ENCODE measurements at places on chromosomes 1 and 21.

DNA sequence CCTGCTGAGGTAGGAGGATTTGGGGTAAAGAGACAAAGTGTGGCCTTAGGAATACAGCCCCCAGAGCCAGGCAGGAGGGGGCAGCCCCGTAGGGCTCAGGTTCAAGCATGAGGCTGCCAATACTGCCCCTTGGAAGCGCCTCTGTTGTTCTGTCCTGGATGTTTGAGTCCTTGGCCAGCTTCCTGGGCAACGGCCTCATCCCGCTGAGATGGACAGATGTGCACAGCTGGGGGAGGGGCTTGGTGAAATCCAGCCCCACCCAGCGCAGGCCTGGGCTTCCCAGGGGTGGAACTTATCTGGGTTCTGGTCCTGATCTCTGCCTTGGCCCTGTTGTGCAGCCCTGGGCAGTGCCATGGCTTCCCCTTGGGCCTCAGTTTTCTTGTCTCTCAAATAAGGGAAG lies 34.8 kb upstream of the MAN1C1 start:
- no peak for DNase-seq

- no peak for DNase-seq
Observed at GRCh38 chr1:53376041-53376461, 48.2 kb upstream of the LRP8 start.

- DNase-seq: no peak
Observed at GRCh38 chr1:162682013-162682419, 49.8 kb downstream of the DDR2 start.

- DNase-seq: no peak
Observed at GRCh38 chr1:32195531-32195930, 4.9 kb upstream of the CCDC28B start.

GRCh38 chr1:7326366-7326765 lies 444.7 kb upstream of the VAMP3 start:
- DNase-seq: no peak

DNA sequence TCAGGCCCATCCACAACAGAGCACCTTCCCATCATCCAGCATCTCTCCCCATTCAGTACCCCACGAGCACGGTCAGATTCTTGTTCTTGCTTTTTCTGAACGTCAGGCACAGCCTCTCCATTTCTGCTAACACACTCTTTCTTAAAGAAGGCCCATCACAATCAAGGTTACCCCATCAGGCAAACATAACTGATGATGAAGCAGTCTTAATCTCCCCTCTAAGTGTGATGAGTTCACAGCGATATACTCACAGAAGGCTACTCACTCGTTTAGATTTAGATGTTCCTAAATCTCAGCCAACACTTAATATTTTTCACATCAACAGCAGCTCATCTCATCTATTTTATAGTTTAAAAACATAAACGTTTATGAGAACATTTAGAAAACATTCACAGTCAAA lies 75.6 kb downstream of the ADSS2 start:
- DNase-seq: no peak

DNA sequence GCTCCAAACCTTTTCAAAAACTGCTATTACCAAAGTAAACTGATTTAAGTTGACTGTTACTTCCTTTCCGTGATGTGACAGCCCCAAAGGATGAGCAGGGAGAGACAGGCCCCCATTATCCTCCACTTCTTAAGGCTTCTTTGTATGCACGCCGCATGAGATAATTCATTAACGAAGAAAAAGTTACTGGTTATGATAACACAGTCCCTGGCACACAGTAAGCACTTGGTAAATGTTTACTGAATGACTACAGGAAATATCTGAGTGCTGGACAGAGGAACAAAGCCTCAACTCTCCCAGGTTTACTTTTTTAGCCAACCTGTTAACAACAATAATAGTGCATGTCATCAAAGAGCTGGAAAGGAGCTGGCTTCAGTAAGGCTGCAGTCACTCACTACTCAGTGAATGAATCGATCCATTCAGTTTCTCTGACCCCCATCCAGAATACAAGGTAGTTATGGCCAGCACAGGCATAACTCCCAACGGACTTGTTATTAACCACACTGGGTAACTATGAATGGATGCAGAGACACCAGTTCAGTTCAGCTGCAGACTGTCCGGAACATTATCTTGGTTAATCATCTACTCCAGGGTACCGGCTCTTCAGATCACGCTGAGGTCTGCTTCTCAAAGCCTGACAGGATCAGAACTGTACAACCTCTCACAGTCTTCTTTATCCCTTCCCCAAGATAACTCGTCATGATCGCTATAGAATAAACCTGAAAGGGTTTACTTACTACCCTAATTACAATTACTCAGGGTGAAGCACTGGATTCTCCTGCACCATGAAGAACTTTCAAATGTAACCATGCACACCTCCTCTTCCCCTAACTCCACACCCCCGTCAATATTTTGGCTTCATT lies 58.3 kb downstream of the TGFBR3 start:
- no peak for DNase-seq

DNA sequence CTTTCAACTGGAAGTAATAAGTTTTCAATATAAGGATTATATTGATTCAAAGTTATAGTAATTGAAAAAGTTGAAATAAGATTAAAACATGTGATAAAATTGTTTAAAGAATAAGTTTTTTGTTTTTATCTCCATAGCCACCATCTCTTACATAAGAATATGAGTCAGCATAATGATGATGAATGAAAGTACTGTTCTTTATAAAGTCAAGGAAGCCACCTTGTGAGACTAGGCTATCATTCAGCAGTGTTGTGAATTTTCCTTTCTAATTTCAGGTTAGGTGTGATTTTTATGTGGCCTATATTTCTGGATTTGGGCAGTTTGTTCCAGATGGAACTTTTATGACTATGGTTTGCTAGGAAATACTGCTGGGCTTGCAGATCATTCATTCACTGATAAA lies 22.4 kb upstream of the ASB17 start:
- peak; percentile 52 for DNase-seq

GRCh38 chr1:39348278-39348677 lies 143.2 kb upstream of the BMP8A start:
- no peak for DNase-seq

DNA sequence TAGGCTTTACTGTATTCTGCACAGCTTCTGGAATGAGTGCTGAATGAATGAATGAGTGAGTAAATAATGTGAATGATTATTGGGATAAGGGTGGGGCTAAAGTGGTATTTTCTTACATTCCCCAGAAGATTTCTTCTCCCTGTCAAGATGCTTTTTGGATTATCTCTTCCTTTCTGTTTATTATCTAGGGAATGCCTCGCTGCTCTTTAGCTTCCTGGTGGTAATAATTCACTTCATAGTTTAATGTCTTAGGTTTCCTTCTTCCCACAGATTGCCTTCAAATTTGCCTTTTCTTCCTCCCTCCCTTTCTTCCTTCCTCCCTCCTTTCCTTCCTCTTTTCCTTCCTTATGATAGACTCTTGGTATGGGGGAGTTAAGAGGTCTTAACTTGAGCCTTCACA lies 24.0 kb downstream of the DDR2 start:
- DNase-seq: no peak

- no peak for DNase-seq
Observed at GRCh38 chr21:45408801-45409261, 3.9 kb downstream of the COL18A1 start.

- no peak for DNase-seq
Observed at GRCh38 chr1:179817789-179818188, 59.8 kb downstream of the TOR1AIP2 start.

DNA sequence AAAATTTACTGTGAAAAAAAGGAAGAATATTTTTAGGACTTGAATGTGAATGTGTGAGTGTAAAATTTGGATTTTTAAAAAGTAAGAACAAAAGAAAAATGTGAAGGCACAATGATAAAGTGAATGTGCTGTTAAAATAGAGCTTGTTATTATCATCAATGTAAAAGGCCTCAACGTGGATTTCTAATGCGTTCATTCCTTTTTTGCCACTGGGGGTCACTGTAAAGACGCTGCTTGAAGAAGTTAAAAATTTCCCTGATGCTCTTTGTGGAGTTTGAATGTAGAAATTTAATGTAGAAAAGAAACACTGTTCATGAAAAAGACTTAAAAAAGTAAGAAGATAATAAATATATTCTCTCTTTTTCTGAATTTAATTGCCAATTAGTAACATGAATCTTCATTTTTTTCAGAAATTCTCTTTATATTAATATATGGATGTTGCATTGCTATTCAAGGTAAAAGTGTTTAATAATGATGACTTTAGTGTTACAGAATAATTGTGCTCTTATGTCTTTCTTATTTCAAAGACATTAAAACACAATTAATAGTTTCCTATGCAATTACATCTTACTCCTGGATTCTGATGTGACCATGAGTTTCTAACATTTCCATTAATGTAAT lies 161.5 kb downstream of the DNM3 start:
- peak; percentile 69 for DNase-seq

GRCh38 chr1:99326215-99326949 lies 62.1 kb downstream of the PLPPR4 start:
- DNase-seq: no peak

- DNase-seq: no peak
Observed at GRCh38 chr1:169874229-169874628, 19.5 kb downstream of the SCYL3 start.

DNA sequence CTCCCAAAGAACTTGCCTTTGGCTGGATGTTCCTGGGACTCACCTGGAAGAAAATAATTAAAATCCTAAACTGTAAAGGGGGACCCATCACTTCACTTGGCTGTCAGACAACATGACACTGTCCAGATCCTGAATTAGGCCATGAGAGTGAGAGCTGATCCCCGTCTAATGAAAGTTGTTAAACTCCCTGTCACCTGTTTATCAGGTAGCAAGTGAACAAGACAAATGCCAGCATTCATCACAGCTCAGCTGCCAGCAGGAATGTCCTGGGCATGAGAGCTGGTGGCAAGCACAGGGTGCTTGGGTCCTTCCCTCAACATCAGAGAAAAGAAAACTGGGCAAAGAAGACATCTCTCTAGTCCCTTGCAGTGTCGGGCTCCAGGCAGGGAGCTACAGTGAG lies 23.8 kb downstream of the PMVK start:
- DNase-seq: no peak

GRCh38 chr1:167697667-167698141 lies 24.1 kb upstream of the MPZL1 start:
- no peak for DNase-seq

GRCh38 chr1:202807926-202808757 lies at the start of gene KDM5B:
KDM5B (minus strand) TSS chr1:202808421; CDS start chr1:202808305, 116 bp downstream.
- peak; percentile 58 for DNase-seq

DNA sequence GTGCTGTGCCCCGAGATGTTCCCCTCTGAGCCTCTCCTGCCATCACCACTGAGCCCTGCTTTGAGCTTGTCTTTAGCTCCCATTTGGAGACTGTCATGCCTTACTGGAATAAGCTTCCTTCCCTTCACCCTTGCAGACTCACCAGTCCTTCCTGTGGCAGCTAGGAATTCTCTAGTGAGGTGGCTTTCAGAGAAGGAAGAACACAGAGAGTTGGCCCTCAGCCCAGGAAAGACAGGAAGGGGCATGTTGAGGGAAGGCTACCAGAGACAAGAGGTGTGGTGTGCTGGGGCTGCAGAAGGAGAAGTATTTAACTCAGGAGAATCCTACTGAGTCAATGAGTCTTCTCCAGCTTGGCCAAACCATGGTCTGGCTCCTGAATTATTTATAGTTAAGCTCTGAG lies 76.3 kb downstream of the UCK2 start:
- no peak for DNase-seq

DNA sequence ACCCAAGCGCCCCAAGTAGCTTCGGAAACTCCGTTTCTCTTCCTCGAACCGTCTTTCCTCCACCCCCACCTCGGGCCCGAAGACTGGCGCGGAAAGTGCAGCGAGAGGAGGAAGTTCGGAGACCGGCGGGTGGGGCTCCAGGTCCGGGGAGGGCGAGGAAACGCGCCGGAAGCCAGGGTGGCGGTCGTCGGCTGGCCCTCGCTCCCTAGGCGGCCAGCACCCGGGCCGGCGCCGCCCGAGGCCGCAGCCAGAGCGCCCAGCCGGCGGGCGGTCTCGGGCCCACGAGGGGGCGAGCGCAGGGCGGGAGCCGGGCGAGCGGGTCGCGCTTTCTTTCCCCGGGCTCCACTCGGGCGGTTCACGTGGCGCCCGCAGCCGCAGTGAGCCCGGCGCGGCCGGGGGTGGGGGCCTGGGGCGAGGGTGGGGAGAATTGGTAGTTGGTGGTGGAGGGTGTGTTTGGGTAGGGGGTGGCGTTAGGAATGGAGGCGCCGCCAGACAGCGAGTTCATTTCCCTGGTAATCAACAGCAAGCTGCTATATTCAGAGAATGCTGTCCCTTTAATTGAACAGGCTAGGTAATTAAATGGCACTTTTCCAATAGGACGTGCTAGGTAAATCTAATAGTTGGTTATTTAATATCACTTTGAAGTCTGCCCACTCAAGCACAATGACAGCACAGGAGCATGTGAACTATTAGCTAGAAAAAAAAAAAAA lies 6.7 kb downstream of the LMO4 start:
- no peak for DNase-seq

GRCh38 chr1:22874785-22875184 lies 97.9 kb downstream of the LACTBL1 start:
- no peak for DNase-seq

DNA sequence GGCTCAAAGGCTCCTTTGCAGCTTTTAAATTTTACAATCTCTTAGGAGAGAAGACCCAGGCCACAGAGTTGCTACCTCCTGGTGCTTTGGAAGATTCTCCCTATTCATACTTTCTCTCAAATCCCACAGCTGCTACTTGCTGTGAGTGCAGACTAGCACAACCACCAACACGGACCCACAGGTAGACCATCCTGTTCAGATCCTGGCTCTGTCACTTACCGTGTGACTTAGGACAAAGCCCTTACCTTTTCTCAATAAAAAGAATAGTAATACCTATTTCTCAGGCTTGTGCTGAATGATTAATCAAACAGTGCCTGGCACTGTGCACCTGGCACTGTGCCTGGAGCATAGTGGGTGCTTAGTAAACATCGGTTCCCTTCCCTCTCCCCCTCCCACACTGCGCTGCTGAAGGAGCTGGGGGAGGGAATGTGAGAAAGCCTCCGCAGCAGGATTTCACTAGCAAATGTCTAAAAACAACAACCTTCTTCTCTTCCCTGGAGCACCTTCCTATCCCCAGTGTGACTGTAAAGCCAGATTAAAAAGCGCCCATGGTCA lies 81.7 kb downstream of the PGM1 start:
- peak; percentile 11 for DNase-seq

DNA sequence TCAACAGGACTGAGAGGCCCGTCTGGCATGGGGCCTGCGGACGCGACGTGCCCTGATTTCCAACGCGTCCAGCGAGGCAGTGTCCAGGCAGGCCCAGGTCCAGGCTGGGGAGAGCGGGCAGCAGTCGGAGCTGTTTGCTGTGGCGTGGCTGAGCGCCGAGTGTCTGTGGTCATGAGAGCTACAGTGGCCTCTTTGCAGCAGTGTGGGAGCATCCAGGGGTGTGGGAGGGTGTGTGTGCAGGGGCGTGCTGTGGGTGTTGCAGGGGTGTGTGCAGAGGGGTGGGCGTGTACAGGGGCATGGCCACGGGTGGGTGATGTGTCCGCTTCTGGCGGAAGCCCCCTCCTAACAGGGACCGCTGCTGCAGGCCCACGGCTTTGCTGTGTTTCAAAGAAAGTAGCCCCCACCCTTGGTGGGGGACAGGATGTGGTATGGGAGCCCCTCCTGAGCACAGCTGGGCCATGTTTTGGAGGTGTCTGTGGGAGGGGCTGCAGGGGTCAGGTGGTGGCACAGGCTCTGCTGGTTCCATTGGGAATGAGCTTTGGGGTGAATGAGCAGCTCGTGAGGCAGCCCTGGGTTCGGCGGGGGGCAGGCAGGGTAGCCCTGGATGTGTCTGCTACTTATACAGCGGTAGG lies 17.7 kb downstream of the PLCH2 start:
- DNase-seq: peak; percentile 88

GRCh38 chr1:96698342-96698983 lies 23.1 kb upstream of the PTBP2 start:
- no peak for DNase-seq
